ENCODE measurements at places on chromosomes 12 and 14.

GRCh38 chr14:22420598-22421186 lies 168.3 kb downstream of the DAD1 start:
- DNase-seq = no peak

- no peak for DNase-seq
These were observed 14.7 kb downstream of the TMEM30B start for GRCh38 chr14:61266436-61266835.

DNA sequence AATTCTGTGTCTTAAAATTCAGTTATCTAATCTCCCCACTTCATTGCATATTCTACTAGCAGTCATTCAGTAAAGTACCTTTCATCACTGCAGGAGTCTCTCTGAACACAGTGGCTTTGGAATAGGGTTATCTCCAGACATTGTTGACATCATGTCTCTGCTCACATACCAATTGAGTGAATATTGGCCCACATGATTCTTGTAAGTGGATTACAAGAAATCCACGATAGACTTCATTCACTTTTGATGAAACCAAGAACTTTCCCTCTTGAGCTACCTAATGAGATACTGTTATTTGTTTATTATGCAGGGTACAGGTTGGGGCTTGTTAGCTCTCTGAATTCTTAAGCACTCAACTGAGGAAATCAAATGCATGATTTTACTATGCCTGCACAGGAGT lies 284.9 kb downstream of the RAD51B start:
- no peak for DNase-seq

DNA sequence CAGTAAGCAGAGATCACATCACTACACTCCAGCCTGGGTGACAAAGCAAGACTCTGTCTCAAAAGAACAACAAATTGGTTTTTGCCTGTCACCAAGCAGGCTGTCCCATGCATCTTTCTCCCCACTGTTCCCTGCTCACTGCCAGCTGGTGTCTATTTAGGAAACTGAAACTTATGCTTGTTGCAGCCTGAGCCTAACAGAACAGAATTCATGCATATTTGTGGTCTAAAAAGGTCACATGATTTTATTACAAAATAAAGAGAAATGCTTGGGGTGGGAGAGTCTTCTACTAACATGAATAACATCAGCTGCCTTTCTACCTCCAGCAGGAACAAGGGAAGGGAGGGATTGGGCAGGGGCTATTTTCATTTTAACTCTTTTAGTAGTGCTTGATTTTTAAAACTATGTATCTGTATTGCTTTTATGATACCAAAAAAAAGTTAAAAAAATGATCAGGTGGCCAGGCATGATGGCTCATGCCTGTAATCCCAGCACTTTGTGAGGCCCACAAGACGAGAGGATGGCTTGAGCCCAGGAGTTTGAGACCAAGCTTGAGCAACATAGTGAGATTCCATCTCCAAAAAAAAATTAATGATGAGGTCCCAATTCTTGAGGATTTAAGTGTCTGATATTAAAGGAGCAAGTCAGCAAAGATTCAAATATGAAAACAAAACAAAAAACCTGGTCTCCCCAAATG lies 923 bp downstream of the STAT2 start:
- DNase-seq = peak; percentile 69

DNA sequence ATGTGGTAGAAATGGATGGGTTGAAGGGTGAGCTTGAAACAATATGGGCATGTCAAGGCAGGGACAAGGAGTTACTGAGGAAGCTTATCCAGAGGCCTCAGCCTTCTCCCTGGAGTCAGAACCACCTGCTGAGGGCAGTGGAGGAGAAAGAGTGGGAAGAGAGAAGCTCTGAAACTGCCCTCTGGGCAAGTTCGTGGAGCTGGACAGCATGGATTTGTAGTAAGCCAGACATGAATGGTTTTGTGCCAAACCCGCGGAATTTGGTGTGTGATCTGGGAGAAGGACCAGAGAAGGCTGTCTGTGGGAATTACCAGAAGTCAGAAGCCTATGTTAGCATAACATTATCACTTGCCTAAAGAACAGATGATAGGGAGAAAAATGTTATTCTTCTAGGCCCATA lies 164.8 kb downstream of the SLC41A2 start:
- no peak for DNase-seq

DNA sequence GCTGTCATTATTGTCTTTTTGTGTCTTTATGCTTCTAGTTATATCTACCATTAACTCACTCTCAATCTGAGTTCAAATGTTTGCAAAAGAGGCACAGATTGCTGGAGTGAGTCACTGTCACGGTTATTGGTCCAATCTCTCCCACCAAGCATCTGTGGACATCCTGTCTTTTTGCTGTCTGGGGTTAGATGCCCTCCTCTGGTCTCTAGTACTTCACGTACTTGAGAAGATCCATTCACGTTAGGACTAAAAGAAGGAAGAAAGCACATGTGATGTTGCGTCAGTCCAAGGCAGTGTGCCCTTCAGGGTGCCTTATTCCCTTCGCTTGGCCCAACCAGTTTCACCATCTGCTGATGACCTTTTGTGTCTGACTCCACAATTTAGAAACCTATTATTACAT lies 72.3 kb upstream of the STXBP6 start:
- DNase-seq = no peak

- DNase-seq = no peak
These were observed 416.8 kb downstream of the LRFN5 start for GRCh38 chr14:42023452-42023851.

GRCh38 chr14:35234012-35234805 lies 58.0 kb upstream of the PSMA6 start:
- peak; percentile 64 for DNase-seq

- DNase-seq = no peak
These were observed 23.2 kb downstream of the PXN start for GRCh38 chr12:120242275-120242799.

DNA sequence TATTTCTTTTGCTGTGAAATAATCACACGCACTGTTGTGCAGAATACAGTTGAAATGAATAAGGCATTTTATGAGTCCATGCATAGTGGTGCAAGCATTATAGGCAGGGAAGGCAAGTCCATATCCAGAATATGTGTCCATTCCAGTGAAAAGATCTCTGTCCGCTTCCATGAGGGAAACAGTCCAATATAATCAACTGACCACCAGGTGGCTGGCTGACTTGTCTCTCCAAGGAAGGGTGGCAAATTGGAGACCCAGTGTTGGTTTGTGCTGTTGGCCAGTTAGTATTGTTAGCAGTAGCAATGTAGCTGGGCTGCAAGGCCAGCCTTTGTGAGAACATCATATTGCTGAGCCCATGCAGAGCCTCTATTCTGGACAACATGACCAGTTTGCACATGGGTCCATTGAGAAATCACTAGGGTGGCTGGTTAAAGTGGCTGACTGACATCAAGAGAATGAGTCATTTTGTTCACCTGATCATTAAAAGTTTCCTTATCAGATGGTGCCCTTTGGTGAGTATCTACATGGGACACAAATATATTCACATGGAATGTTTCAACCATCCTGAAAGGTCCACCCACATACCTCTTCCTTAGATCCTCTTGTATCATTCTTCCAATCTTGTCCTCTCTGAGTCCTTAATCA lies 17.3 kb upstream of the YAF2 start:
- DNase-seq = no peak

- peak; percentile 6 for DNase-seq
These were observed 179.9 kb upstream of the PELI2 start for GRCh38 chr14:55938249-55938791.

DNA sequence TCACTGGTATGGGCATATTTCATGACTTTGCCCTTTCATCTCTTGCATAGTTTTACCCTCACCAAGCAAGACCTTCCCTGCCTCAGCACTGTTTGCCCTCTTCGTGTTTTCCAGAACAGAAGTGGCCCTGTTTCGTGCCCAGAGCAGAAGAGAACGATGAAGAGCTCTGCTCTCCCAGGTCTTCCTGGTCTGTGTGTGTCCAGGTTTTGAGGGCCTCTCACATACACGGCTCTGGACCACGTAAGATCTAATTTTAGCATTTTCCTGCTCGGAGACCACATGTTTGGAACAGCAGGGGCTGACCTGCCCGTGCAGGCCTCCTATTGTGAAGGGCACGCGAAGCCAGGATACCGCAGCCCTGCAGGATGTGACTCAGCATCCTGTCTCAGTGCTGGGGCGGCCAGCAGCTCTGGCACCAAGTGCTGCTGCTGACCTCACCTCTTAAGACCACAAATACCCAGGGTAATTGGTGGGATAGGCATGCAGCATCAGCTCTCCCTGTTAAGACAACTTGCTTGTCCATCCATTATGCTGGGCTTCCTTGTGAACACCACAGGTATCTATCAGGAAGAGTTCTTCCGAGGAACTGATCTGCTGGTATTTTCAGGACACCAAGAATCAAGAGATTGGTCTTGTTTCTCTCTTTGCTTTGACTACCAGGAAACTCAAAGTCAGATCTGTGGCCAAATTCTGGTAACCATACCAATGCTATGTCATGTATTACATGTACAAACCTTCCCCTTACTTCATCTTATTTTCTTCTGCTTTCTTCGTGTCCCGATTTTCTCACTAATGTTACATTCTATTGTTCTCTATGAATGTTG lies 19.0 kb downstream of the SSH1 start:
- DNase-seq = peak; percentile 96

DNA sequence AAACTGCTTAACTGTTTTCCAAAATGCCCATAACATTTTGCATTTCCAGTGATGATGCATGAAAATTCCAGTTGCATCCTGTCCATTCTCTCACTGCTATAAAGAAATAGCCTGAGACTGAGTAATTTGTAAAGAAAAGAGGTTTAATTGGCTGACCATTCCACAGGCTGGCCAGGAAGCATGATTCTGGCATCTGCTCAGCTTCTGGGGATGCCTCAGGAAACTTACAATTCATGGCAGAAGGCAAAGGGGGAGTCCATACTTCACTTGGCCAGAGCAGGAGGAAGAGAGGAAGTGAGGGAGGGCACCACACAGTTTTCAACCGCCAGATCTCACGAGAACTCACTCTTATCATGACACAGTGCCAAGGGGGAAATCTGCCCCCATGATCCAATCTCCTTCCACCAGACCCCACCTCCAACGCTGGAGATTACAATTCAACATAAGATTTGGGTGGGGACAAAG lies 18.2 kb upstream of the CLEC2D start:
- no peak for DNase-seq

DNA sequence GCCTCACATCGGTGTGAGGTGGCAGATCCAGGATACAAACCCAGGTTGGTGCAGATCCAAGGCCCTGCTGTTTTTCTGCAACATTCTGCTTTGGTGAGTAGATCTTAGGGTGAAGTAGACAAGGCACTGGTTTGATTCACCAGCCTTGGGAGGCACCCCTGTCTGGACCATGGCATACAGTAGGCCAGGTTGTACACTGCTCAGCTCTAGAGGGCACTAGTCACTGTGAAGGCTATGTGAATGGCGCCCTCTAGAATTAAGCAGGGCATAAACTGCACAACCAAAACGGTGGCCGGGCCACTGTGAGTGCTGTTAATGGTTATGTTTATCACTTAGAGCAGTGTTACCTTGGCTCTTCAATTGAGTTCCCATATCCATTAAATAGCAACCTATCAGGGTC lies 280.6 kb upstream of the PWP1 start:
- no peak for DNase-seq

DNA sequence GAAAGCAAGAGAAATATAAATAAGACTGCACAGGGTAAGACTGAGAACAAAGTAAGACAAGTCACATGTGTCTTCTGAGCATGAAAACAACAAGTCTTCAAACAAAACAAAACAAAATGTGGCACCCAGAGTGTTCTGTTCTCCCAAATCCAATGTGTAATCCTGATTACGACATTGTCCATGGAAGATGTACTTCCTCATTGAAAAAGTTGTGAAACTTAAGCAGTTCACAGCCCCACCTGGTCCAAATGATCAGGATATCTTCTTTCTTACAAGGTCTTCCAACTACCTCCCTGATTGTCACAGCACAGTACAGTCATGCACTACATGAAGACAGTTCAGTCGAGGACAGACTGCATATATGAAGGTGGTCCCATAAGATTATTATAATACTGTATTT lies 23.3 kb upstream of the NEK9 start:
- DNase-seq = no peak

- DNase-seq = no peak
These were observed 318.8 kb upstream of the FKBP4 start for GRCh38 chr12:2475984-2476383.

- DNase-seq = no peak
These were observed 16.5 kb downstream of the ITPK1 start for GRCh38 chr14:93099196-93099595.

GRCh38 chr12:9319842-9320173 lies 111.6 kb upstream of the PZP start:
- no peak for DNase-seq

GRCh38 chr12:52380271-52380694 lies 5.2 kb downstream of the KRT84 start:
- DNase-seq = no peak

DNA sequence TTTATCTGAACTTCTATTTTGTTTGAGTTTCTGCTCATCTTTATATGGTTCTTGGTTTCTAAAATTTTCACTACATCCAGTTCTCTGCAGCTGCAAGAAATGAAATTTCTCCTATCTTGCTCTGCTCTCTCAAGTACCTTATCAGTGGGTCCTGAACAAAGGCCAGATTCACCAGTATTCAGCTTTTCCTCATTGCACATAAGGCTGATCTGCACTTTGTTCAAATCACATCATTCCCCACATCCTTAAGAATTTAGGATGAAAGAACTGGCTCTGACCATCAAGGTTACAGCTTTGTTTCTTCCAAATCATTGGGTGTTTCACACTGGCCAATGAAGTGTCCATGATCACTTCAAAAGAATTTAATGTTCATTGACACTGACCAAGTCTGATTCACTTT lies 211.4 kb downstream of the GRIN2B start:
- no peak for DNase-seq

DNA sequence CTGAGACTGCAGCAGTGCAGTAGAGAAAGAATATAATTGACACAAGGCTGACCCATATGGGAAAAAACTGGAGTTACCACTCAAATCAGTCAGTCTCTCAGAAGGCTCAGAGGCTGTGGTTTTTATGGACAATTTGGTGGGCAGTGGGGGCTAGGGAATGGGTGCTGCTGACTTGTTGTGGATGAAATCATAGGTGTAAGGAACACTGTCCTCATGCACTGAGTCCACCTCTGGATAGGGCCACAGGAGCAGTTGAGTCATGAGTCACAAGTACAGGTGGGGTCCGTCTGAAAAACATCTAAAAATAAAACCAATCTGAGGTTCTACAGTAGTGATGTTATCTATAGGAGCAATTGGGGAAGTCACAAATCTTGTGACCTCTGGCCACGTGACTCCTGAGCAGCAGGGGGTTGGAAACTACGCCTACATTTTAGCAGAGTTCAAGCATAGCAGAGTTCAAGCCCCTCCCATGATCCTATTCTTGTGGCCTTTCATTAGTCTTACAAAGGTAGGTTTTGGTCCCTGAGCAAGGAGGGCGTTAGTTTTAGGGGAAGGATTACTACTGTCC lies 18.1 kb upstream of the SGPP1 start:
- no peak for DNase-seq

- DNase-seq = no peak
These were observed 7.2 kb upstream of the LMO3 start for GRCh38 chr12:16613199-16613598.
